DMS79 treated with DMSO at 0.1 percent for 48 hours (cell line): ENCODE measurements at places on chromosomes 7 and 10.
A peak's percentile ranks its signal among the peaks of the same experiment; 100 is the strongest.

- no peak for DNase-seq
These were observed 778.5 kb downstream of the NRG3 start for GRCh38 chr10:82653244-82654155.

DNA sequence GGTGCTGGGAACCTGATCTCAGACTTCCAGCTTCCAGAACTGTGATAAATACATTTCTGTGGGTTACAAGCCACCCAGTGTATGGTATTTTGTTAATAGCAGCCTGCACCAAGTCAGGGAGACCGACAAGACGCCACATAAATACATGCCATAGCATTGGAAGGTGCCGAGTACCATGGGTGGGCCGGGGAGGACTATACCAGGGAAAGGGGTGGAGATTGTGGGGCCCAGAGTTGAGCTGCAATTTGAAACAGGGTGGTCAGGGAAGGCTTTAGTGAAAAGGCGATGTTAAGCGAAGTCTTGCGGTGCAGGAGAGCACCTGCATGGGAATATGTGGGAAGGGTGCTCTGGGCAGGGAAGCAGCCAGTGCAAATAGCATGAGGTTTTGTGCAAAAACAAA lies 88.9 kb upstream of the LRRC4 start:
- DNase-seq = no peak

DNA sequence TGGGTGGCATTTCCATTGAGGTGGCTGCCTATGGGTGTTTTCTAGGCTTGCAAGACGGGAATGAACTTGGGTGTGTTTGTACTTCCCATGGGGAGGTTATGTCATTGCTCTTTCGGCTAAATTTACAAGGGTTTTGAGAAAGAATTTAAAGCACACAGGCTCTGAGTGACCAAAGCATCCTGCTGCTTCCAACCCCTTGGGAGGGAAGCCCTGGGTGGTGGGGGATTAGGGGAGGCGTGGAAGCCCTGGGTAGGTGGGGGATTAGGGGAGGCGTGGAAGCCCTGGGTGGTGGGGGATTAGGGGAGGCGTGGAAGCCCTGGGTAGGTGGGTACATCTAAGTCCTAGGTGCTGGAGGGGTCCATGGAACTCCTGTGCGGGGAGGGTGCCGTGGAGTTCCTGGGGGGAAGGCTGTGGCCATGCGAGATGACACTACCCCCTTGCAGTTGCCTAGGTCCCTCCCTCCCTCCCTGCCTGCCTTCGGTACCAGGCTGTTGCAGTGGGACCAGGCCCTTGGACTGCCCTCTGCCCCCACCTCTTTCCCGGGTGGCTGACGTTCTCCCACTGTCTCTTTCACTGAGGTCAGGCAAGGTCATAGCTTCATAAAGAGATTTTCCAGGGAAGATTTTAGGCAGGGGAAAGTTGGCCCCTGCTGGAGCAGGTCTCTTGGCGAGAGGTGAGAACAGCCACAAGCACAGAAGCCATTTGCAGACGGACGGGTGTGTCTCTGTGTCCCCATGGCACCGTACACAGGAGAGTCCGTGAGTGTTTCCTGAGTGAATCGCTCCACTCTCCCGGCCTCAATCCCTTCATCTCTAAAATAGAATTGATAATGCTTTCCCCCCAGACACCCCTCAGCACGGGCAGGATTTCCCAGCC lies 19.5 kb downstream of the PRF1 start:
- DNase-seq = no peak

GRCh38 chr10:3720228-3721019 lies 64.6 kb downstream of the KLF6 start:
- no peak for DNase-seq

GRCh38 chr10:79287973-79288723 lies 59.1 kb upstream of the PPIF start:
- no peak for DNase-seq

DNA sequence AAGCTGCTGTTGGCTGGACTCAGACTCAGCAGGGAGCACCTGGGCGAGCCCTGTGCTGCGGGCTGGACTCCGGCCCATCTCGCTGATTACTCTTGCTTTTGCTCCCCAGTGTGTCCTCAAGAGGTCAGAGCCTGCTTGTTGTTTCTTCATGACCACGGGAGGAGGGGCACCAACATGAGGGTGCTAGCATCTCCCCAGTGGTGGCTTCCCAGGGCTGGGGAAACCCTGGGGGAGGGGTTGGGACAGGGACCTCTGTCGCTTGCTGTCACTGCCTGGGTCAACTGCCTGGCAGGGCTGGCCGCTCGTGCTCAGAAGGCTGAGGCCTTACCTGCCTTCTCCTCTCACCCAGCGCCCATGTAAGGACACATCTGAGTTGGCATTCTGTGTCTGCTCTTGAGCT lies 152.3 kb upstream of the SHH start:
- DNase-seq = no peak

- no peak for DNase-seq
These were observed 882.3 kb downstream of the PCDH15 start for GRCh38 chr10:53918755-53919154.

DNA sequence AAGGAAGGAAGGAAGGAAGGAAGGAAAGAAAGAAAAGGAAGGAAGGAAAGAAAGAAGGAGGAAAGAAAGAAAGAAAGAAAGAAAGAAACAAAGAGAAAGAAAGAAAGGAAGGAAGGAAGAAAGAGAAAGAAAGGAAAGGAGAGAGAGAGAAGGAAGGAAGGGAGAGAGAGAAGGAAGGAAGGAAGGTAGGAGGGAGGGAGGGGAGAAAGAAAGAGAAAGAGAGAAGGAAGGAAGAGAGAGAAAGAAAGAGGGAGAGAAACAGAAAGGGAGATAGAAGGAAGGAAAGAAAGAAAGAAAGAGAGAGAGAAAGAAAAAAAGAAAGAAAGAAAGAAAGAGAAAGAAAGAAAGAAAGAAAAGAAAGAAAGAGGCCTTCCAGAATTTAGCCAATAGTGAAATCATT lies 204.9 kb downstream of the DGKB start:
- no peak for DNase-seq

- no peak for DNase-seq
These were observed 17.6 kb upstream of the FLNC start for GRCh38 chr7:128812514-128813168.

DNA sequence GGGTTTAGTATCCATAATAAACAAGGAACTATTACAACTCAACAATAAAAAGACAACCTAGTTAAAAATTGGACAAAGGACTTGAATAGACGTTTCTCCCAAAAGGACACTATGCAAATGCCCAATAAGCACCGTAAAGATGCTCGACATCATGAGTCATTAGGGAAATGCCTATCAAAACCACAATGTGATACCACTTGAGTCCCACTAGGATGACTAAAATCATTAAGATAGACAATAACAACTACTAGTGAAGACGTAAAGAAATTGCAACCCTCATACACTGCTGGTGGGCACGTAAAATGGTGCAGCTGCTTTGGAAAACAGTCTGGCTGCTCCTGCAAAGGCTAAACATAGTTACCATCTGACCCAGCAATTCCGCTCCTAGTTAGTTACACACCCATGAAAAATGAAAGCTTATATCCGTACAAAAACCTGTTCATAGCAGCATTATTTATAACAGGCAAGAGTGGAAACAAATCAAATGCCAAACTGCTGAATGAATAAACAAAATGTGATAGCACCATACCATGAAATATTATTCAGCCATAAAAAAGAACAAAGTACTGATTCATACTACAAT lies 17.3 kb downstream of the CCDC3 start:
- DNase-seq = no peak

DNA sequence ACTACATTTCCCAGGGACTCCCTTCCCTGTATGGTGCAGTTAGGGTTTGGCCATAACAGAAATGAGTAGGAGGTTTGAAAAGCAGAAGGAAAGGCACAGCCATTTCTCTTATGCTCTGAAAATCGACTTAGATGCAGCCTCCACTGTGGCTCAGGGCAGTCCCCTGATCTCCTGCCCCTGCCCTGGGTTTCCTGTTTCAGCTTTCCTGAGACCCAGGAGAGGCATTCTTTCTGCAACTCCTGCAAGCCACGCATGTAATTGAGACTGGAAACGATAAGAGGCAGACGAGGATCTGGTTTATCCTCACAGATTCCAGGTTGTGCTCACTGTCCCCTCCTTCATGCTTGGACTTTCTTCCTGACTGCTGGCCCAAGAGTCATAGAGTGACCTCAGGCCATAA lies 461.2 kb upstream of the VSTM2A start:
- DNase-seq = no peak

DNA sequence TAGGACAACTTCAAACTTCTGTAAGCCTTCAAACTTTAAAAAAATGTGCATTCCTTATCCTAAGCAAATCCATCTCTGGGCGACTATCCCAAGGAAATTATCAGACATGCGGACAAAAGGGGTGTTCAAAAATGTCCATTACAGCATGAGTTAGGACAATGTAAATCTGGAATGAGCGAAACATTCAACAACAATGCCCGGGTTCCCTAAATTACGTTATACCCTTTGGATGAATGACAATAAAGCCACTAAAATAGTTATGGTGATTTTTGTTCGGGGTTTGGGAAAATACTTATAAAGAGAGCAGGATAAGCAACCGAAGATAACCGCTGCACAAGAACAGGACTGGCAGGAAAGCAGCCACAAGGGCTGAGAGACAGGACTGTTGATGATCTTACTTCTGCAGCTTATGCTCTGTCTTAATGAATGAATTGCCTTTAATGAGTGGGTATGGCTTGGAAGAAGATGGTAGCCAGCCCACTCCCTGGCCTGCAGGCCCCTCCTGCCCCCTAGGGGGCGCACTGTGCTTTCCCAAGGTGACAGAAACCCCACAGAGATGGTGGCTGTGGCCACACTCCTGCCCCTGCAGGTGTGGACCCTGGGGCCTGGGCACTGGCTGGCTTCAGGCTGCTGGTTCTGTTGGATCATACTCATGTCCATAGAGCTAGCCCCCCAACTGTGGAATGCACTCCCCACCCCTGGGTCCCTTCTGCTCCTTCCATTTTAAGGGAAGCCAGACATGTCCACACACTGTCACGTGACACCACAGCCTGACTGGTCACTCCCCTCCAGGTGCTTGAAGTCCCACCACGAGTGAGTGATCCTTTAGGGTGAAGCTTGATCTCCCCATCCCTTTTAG lies 45.0 kb downstream of the ZCCHC24 start:
- no peak for DNase-seq

DNA sequence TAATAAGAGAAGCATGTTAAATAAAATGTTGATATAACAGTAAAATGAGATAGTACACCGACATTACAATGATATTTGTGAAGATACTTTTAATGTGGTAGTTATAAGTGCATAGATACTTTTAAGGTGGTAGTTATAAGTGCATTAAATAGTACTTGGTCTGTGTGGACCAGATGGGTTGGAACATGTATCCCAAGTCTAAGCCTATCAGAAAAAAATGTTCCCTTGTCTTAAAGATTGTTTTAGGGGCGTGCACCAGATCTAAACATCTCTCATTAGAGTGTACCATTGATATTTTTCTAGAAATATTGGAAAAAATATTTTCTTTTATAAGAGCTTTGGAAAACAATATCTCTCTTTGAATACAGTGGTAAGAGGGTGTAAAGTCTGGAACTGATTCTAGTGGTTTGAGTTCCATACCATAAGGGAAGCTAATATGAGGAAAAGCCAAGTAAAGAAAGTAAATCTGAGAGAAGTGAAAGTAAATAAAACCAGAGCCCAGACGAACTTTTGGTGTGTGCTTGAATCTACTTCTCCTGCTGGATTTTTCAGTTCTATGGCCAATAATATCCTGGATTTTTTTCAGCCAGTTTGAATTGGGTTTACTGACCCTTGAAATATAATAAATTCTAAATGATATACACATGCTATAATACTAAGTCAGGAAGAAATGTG lies 175.3 kb downstream of the MBL2 start:
- DNase-seq = no peak

- no peak for DNase-seq
These were observed 61.9 kb downstream of the MKI67 start for GRCh38 chr10:128064108-128064969.

- DNase-seq = peak; percentile 90
These were observed 25.8 kb upstream of the PLPP4 start for GRCh38 chr10:120431251-120431651.

GRCh38 chr7:151271699-151272355 lies 23.3 kb upstream of the SMARCD3 start:
- no peak for DNase-seq

GRCh38 chr7:142925413-142925812 lies 8.1 kb downstream of the TRPV5 start:
- no peak for DNase-seq

DNA sequence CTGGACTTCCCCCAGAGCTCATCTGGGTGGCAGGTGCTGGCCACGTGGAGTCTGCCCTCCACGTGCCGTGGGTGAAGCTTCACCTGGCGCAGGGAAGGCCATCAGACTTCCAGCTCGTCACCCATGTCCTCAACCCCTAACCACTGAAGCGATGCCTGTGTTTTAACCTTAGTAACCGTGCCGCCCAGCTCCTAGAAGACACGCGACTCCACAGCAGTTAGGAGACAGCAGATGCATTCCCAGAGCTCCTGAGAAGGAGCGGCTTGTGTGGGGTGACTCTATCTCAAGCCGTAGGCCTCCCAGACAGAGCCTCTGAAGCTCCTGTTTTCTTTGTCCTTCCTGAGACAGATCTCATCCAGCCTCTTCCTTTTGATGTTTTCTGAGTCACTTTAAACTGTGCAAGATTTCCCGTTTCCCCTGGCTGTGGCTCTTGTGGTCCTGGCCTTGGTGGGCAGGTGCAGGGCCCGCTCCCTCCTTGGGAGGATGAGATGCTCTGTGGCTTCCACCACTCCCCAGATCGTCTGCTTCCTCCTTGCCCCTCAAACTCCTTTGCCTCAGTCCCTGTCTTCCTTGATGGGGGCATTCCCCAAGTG lies 41.4 kb upstream of the AP5Z1 start:
- DNase-seq = no peak

GRCh38 chr10:84352251-84352842 lies 24.0 kb downstream of the CCSER2 start:
- DNase-seq = no peak
